Neural progenitor cell (in vitro differentiated cells): ENCODE measurements at places on chromosomes 3 and 15. TPM values are rescaled to one million over a fixed set of nuclear protein-coding genes. Genes with fewer than 3 reads are reported as not detected.

- DNase-seq: no peak
- no peaks in the 10 kb centered on the region for H3K27me3 ChIP-seq
- no peaks in the 10 kb centered on the region for H3K4me1 ChIP-seq
Observed at GRCh38 chr3:183244981-183245476, 8.0 kb upstream of the B3GNT5 start.

DNA sequence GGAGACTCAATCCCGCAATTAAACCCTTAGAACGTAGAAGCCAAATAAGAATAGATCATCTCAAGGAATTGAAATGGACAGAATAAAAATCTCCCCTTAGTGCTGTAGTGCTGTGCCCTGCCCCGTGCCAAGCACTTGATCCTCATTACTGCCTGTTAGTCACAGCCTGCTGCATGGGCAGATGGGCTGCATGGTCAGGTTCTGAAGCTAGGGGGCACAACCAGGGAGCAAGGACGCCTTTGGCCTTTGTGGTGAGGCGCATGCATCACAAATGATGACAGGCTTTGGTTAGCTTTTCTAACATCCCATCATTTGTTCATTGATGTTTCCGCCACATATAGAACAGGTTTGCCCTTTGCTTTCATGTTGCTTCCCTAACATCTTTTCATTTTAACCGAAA, 336.3 kb upstream of the ADAMTS9 start:
- H3K4me1 ChIP-seq: peaks cover 16% of the 10 kb centered on the region
- H3K4me3 ChIP-seq: no peak overlapping the region
- no peaks in the 10 kb centered on the region for H3K36me3 ChIP-seq
- no peaks in the 10 kb centered on the region for H3K27me3 ChIP-seq

DNA sequence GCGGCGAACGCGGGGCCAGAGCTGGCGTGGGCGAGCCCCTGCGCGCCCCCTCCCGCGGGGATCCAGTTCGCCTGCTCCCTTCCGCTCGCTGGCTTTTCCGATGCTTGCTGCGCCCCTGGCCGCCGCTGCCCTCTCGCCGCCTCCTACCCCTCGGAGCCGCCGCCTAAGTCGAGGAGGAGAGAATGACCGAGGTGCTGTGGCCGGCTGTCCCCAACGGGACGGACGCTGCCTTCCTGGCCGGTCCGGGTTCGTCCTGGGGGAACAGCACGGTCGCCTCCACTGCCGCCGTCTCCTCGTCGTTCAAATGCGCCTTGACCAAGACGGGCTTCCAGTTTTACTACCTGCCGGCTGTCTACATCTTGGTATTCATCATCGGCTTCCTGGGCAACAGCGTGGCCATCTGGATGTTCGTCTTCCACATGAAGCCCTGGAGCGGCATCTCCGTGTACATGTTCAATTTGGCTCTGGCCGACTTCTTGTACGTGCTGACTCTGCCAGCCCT, 721 bp downstream of the P2RY1 start:
- H3K27ac ChIP-seq: no peak overlapping the region
- peaks cover 37% of the 10 kb centered on the region for H3K27me3 ChIP-seq
- peak overlapping the region; percentile 60 for H3K4me3 ChIP-seq
- H3K36me3 ChIP-seq: no peaks in the 10 kb centered on the region

GRCh38 chr3:181929501-181929900, 217.8 kb downstream of the SOX2 start:
- DNase-seq: no peak
- no peak overlapping the region for H3K4me3 ChIP-seq
- H3K27me3 ChIP-seq: no peaks in the 10 kb centered on the region
- H3K36me3 ChIP-seq: no peaks in the 10 kb centered on the region
- no peak overlapping the region for H3K27ac ChIP-seq

GRCh38 chr15:88635318-88635717, 3.5 kb upstream of the ISG20 start:
- H3K27me3 ChIP-seq: no peaks in the 10 kb centered on the region
- H3K4me1 ChIP-seq: peaks cover 5% of the 10 kb centered on the region
- no peak for DNase-seq
- H3K36me3 ChIP-seq: no peaks in the 10 kb centered on the region
- no peak overlapping the region for H3K4me3 ChIP-seq

DNA sequence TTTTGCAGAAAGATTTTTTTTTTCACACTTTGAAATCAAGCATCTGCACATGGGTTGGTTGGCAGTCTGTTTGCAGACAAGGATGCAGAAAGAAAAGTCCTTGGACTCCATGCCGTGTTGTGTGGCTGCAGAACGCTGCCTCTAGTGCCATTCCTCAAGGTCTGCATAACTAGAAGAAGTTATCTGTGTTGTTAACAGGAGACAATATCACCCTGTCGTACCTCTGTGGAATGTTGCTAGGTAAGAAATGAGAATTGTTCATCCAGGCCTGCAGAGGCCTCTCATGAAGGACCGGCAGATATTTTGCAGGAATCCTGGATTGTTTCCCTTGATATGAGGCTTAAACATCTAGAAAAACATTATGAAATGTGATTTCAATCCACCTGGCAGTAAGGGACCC, 58.5 kb upstream of the PPARG start:
- H3K27ac ChIP-seq: no peak overlapping the region
- no peak for DNase-seq
- no peak overlapping the region for H3K4me3 ChIP-seq
- no peaks in the 10 kb centered on the region for H3K27me3 ChIP-seq

DNA sequence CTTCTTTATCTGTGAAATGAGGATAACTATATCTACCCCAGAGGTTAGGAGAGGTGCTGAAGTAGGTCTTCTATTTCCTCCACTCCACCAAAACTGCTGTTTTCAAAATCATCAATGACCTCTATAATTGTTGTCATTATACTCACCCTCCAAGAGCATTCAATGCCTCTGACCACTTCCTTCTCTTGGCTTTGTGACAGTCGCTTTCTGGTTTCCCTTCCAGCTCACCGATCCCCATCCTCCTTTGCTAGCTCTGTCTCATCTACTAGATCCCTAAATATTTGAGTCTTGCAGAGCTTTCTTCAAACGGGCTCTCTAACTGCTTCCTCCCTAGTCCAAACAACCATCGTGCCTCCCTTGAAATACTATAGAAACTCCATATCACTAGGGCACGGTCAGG, 153.5 kb downstream of the RPLP1 start:
- no peaks in the 10 kb centered on the region for H3K36me3 ChIP-seq
- no peaks in the 10 kb centered on the region for H3K4me1 ChIP-seq
- DNase-seq: no peak
- H3K27ac ChIP-seq: no peak overlapping the region
- no peak overlapping the region for H3K4me3 ChIP-seq
- no peaks in the 10 kb centered on the region for H3K27me3 ChIP-seq

- no peak overlapping the region for H3K27ac ChIP-seq
- H3K36me3 ChIP-seq: no peaks in the 10 kb centered on the region
- H3K4me3 ChIP-seq: no peak overlapping the region
- no peak for DNase-seq
Observed at GRCh38 chr3:143672396-143673165, 175.7 kb downstream of the SLC9A9 start.

The RTP1 gene
- 0.43 TPM in 1 of 2 replicates, not detected in the other for total RNA-seq

DNA sequence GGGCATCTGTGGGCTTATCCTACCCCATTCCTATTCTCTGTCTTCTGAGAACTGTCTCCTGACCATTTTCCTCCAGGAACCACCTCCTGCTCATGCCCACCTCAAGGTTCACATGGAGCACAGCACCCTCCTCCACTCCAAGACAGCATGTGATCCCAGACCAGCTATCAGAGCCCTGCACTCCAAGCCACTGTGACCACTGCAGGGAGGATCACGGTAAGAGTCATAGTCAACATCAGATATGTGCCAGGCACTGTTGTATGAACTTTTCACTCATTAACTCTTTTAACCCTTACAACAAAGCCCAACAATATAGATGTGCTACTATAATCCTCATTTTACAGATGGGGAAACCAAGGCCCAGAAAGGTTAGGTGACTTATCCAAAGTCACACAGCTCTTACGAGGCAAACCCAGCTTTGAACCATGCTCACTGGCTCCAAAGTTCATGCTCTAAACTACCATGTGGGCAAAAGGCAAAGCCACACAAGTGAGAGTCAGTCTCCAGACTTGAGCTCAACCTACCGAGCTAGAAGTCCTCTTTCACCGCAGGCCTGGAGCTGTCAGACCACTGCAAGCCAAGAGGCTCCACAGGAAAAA, 115.1 kb upstream of the IQSEC1 start:
- no peaks in the 10 kb centered on the region for H3K27me3 ChIP-seq
- no peak for DNase-seq
- peaks cover 4% of the 10 kb centered on the region for H3K4me1 ChIP-seq
- no peak overlapping the region for H3K4me3 ChIP-seq
- no peak overlapping the region for H3K27ac ChIP-seq
- no peaks in the 10 kb centered on the region for H3K36me3 ChIP-seq

- no peak overlapping the region for H3K4me3 ChIP-seq
- no peak overlapping the region for H3K27ac ChIP-seq
- no peaks in the 10 kb centered on the region for H3K27me3 ChIP-seq
- no peaks in the 10 kb centered on the region for H3K36me3 ChIP-seq
- DNase-seq: no peak
- H3K4me1 ChIP-seq: no peaks in the 10 kb centered on the region
Observed at GRCh38 chr3:111314898-111315297, 227.1 kb upstream of the CD96 start.

GRCh38 chr3:158097081-158097592, 9.1 kb downstream of the SHOX2 start:
- H3K27ac ChIP-seq: no peak overlapping the region
- peaks cover 100% of the 10 kb centered on the region for H3K27me3 ChIP-seq
- DNase-seq: no peak
- H3K4me1 ChIP-seq: peaks cover 5% of the 10 kb centered on the region

DNA sequence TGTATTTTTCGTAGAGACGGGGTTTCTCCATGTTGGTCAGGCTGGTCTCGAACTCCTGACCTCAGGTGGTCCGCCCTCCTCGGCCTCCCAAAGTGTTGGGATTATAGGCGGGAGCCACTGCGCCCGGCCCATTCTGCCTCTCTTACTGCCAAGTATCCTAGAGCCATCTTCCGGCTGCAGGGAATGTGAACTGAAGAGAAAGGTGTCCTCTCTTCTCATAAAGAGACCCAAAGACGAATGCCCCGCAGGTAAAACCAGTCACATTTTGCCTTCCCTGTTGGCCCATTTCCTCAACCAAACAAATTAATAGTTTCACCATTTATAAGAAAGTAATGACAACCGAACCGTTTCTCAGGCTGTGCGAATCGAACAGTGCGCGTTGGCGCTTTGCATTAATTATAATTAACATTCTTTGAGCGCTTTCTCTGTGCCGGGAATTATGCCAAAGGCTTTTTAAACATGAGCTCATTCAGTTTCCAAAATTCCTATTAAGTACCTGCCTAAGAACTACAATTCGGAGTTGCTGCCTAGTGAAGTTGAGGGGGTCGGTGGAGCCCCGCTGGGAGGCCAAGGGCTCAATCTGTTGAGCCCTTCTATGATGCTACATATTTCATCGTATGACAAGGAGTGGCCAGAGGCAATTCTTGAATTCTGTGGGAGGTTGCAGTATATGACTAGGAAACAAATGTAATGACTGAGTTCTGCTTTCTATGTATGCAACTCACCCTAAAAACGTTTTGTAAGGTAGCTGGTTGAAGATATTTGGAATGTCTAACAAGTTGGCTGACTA, 819 bp upstream of the RPL24 start:
- no peaks in the 10 kb centered on the region for H3K27me3 ChIP-seq
- peaks cover 23% of the 10 kb centered on the region for H3K36me3 ChIP-seq
- H3K27ac ChIP-seq: no peak overlapping the region
- peak; percentile 7 for DNase-seq
- peaks cover 10% of the 10 kb centered on the region for H3K4me1 ChIP-seq

DNA sequence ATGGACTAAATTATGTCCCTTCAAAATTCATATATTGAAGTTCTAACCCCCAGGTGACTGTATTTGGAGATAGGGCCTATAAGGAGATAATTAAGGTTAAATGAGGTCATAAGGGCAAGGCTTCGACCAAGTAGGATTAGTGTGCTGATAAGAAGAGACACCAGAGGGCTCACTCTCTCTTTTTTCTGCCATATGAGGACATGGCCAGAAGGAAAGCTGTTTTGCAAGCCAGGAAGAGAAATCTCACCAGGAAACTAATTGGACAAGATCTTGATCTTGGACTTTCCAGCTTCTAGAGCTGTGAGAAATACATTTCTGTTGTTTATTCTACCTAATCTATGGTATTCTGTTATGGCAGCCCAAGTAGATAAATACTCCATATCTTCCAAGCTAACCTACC, 503.6 kb upstream of the NAALADL2 start:
- H3K27ac ChIP-seq: no peak overlapping the region
- H3K4me1 ChIP-seq: no peaks in the 10 kb centered on the region
- no peak overlapping the region for H3K4me3 ChIP-seq
- no peaks in the 10 kb centered on the region for H3K27me3 ChIP-seq
- H3K36me3 ChIP-seq: no peaks in the 10 kb centered on the region
- DNase-seq: peak; percentile 66

GRCh38 chr3:133712017-133712416, 34.2 kb upstream of the TF start:
- no peaks in the 10 kb centered on the region for H3K4me1 ChIP-seq
- H3K4me3 ChIP-seq: no peak overlapping the region
- H3K36me3 ChIP-seq: no peaks in the 10 kb centered on the region
- H3K27ac ChIP-seq: no peak overlapping the region
- no peak for DNase-seq

GRCh38 chr3:4674216-4674615, 181.1 kb downstream of the ITPR1 start:
- no peaks in the 10 kb centered on the region for H3K36me3 ChIP-seq
- no peak overlapping the region for H3K4me3 ChIP-seq
- H3K4me1 ChIP-seq: no peaks in the 10 kb centered on the region
- no peaks in the 10 kb centered on the region for H3K27me3 ChIP-seq
- no peak for DNase-seq

GRCh38 chr15:79467865-79468586, 35.9 kb downstream of the MINAR1 start:
- H3K36me3 ChIP-seq: no peaks in the 10 kb centered on the region
- no peaks in the 10 kb centered on the region for H3K27me3 ChIP-seq
- H3K4me3 ChIP-seq: no peak overlapping the region
- no peak overlapping the region for H3K27ac ChIP-seq
- no peak for DNase-seq
